Activated T-cell treated with anti-CD3 and anti-CD28 coated beads, Interleukin-2, amount 50 U/mL, for 48 hours (primary cell): ENCODE measurements at places on chromosomes 7 and 10.

DNA sequence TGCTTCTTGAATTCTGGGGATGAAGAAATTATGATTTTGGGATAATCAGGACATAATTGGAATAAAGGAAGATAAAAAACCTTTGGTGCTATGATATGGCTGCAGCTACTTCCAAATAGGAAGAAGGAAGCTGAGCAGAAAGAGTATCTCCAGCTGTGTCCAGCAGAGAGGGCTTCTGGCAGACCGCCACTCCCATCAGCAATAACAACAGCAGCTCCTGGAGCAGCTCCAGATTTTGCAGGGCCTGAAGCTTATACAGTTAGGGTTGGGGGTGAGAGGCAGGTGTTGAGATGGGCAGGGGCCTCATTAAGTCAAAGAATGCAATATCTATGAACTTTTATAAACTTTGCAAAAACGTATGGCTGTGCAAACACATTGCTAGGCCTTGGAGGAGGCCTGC, 62.3 kb downstream of the C10orf120 start:
- DNase-seq, result no peak

DNA sequence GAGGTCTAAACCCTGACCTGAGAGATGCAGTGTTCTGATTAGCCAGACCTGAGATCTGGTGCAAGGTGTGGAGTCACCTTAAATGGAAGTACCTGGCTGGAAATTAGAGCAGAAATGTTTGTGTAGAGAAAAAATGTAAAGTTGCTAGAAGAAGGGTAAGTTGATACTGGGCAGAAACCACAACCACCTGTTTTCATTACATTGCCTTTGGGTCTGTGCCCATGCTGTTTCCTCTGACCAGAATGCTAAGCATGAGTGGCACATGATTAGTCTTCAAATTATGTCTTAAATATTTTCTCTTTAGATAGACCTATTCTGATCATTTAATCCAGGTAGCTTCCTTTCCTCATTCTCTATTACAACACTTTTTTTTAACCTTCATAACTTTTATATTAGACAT, 69.0 kb downstream of the CASD1 start:
- DNase-seq, result no peak

DNA sequence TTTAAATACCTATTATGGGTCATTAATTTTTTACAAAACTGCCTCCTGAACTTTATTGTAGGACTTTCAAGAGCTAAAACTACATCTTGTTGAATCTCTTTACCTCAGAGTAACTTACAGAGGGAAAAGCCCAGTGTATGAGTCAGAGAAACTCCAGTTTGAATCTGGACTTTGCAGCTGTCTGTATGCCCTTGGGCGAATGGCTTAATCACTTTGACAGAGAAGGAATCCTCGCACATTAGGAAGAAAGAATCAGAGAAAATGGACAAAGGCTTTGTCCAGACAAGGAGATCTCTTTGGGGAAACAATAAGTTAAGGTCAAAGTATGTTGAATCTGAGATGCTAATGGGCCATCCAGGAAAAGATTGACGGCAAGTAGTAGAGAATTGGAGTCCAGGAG, 484.2 kb upstream of the CELF2 start:
- DNase-seq, result no peak

- DNase-seq, result no peak
Observed at GRCh38 chr10:20999699-21000098, 102.6 kb upstream of the NEBL start.

- no peak for DNase-seq
Observed at GRCh38 chr10:127374901-127375300, 174.2 kb upstream of the NPS start.

GRCh38 chr7:138746073-138746472, 44.9 kb upstream of the SVOPL start:
- no peak for DNase-seq

DNA sequence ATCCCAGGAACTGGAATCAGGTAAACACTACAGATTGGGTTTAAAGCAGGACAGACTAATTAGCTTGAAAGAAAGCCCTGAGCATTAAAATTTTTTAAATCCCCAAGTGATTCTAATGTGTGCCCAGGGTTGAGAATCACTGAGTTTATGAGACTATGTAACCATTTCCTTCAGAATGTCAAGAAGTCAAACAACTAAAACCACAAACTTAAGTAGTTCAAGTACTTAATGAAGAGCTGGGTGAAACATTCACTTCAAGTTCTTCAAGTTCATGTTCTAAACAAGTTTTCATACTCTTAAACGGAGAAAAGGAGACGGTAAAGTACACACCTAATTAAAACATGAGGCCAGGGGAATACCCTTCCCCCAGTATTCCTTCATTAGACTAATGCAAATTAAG, 28.2 kb upstream of the TLL2 start:
- no peak for DNase-seq

DNA sequence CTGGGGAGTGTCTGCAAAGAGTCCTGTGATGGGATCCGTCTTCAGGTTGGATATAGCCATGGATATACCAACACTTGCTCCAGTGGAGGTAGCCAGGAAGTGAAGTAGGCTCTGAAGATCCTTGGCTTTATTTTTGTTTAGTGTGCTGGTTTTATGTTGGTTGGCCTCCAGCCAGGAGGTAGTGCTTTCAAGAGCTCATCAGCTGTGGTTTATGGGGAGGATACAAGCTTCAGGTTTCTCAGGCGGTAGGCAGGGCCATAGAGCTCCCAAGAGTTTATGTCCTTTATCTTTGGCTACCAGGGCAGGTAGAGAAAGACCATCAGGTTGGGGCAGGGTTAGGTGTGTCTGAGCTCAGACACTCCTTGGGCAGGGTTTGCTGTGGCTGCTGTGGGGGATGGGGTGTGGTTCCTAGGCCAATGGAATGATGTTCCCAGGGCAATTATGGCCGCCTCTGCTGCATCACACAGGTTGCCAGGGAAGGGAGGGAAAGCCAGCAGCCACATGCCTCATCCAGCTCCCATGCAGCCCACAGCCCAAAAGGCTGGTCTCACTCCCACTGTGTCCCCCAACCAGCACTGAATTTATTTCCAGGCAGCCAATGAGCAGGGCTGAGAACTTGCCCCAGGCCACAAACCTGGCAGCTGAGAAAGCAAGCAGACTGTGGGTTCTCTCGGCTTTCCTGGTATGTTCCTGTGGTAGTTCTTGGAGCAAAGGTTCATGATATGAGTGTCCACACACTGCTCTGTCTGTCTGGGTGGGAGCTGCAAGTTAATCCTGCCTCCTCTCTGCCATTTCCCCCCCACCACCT, 67.0 kb upstream of the PRLHR start:
- DNase-seq, result no peak

DNA sequence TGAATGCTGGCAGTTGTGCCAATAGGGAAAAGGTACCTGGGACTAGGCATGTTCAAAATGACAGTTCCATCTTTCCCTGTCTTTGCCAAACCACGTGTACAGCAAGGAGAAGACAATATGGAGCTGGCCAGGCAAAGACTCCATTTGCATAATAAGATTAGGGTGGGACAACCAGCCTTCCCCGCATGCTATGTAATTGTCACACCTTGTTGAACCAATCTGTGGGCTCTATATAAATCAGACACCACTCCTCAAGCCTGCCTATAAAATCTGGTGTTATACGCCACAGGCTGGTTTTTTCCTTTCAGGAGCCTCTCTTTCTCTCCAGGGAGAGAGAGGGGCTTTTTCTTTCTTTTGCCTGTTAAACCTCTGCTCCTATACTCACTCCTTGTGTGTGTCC, 11.0 kb upstream of the NUB1 start:
- DNase-seq, result no peak

DNA sequence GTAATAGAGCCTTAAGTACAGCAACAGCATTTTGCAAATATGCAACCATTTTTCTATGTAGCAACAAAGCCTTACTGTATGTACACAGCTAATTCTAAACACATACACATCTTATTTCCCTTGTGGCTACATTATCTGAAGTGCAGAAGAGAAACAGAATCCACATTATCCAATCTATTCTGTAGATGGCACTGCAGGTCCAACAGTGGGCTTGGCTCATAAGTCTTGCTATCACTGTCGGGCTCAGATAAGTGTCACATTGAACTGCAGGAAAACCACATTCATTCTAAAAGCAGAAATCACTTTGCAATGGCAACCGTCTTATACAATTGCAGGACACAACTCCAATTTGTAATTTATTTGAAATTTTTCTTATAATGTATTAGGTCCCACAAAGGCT, 109.8 kb upstream of the NOBOX start:
- DNase-seq, result no peak

- DNase-seq, result no peak
Observed at GRCh38 chr10:43012578-43012977, 64.3 kb upstream of the RET start.

DNA sequence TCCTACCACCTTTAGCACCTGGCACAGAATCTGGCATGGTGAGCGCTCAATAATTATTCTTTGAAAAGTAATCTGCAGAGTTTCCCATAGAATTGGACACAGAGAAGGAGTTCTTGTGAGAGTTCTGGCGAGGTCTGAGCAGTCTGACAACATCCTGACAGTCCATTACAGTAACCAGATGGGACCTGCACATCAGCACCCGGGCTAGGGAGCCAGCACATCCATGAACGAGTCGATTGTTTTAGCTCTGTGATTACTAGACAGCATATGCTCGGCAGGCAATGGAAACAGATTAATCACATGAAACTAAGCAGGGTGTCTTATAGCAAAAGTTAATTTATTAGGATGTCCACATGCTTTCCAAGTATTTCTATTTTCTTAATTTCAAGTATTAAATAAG, 96.7 kb downstream of the SEMA3D start:
- no peak for DNase-seq

GRCh38 chr10:30857803-30858202, 173.9 kb downstream of the ZNF438 start:
- DNase-seq, result no peak

DNA sequence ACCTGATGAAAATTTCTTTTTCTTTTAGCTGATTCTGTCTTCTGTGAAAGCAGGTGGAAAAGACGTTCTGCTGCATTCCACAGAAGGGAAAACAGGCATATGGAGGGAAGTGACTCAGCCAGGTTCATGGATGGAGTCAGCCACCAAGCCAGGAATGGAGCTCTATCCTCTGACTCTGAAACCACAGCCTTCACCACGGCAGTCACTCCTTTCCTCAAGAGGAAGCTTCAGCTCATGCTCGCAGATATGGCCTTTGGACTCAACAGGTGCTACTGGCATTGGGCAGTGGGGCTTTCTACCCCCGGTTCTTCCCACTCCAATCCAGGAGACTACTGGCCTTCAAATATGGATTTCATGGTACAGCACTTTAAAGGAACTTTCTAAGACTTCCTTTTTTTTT, 11.5 kb upstream of the PLAU start:
- DNase-seq, result no peak

- no peak for DNase-seq
Observed at GRCh38 chr10:98249134-98249533, 18.9 kb downstream of the LOXL4 start.

- DNase-seq, result peak; percentile 30
Observed at GRCh38 chr10:120979435-120980278, 128.5 kb downstream of the WDR11 start.

DNA sequence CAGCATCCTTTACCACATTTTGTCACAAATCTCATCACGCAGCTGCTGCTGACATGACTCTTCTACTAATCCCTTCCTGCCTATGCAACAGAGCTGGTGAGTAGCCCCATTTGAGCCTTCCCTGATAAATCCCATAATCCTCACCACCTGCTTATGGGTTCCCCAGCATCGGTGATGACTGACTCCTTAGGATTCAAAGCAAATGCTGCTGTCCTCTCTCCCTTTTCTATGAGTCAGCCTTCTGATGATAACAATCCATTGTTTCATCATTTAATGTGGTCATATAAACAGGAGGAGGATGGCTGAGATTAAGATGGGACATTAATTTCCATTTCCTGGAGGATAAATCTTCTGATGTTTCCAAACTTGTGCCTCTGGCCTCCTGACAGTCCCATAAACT, 73.4 kb downstream of the SORCS1 start:
- DNase-seq, result no peak

GRCh38 chr7:37467002-37467401, 18.3 kb upstream of the ELMO1 start:
- DNase-seq, result no peak

- DNase-seq, result no peak
Observed at GRCh38 chr7:73774923-73775322, 4.9 kb upstream of the CLDN3 start.

- no peak for DNase-seq
Observed at GRCh38 chr10:75228834-75229233, 6.9 kb downstream of the COMTD1 start.

GRCh38 chr7:10973942-10974911, 555 bp downstream of the PHF14 start:
- DNase-seq, result peak; percentile 51

- no peak for DNase-seq
Observed at GRCh38 chr7:156979711-156980110, 30.2 kb downstream of the NOM1 start.

DNA sequence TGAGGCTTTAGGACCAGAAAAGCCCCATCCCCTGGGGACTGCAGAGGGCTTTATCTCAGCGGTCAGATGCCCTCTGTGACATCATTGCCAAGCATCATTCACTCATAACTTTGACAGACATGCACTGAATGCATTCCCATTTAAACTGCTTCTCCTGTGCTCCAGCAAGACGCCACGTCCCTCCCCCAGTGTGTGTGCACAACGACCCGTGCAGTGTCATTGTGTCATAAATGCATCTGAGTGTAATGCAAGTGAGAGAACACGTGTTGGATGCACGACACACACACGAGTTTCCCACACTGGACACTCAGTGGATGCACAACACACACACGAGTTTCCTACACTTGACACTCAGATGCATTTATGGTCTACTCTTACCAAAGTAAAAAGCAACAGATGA, 337.9 kb downstream of the PTPRN2 start:
- no peak for DNase-seq

GRCh38 chr7:90484706-90485105, 15.3 kb downstream of the PTTG1IP2 start:
- DNase-seq, result no peak

- DNase-seq, result no peak
Observed at GRCh38 chr7:68622500-68622899, 975.8 kb upstream of the AUTS2 start.

- DNase-seq, result no peak
Observed at GRCh38 chr10:107666214-107666613, 501.7 kb upstream of the SORCS1 start.

GRCh38 chr7:101942603-101943210, 125.3 kb downstream of the CUX1 start:
- DNase-seq, result no peak

DNA sequence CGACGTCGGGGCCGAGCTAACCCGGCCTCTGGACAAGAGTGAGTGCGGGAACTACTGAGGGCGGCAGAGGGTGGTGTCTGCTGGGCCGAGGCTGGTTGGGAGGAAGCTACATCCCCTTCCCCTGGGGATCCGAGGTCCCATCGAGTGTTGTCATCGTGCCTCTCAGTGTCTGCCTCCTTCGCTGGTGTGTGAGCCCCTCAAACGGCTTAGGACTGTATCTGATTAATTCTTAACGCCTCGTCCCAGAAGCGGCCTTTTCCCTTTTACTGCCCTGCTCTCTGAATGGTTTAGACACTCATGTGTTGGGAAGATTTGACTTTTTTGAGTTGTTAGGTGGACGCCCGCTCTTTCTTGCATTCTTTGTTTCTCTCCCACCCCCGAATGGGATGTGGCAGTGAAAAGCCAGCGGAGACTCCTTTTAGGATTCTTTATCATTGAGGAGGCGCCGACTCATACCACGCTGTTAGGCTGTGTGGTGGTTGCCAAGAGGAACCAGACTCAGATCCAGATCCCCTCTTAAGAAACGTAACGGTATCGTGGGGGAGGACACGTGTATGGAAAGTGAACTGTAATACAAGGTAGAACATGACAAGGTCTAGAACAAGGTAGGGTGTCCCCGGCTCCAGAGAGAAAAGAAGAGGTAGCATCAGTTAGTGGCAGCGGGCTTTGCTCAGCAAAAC, 631 bp downstream of the SUPV3L1 start:
- peak; percentile 37 for DNase-seq

GRCh38 chr10:35336921-35337823, 863 bp downstream of the CCNY start:
- DNase-seq, result peak; percentile 58
